ENCODE measurements at places on chromosomes 5 and 9.

DNA sequence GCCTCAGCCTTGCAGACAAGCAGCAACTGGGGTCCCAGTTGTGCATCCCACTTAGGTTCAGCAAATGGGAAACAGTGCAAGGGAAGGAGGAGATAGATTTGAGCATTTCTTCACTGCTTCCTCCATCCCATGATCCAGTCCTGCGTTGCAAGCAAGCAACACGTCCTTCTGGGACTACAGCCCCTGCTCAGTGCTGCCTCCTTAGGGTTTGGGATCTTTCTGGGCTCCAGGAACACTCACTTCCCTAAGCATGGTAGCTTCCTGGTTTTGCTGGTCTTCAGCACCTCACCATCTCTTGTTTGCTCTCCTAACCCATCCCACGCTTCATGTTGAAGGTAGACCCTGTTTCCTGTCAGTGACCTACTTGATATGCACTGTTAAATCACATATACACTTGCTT is 444.7 kb downstream of the MED10 start:
- no peak for DNase-seq

GRCh38 chr5:147611483-147611882 is 101.6 kb upstream of the DPYSL3 start:
- DNase-seq, result no peak

- no peak for DNase-seq
These were observed 28.0 kb upstream of the SYK start for GRCh38 chr9:90773617-90774016.

GRCh38 chr9:89528540-89528939 is 30.6 kb upstream of the SEMA4D start:
- DNase-seq, result no peak

GRCh38 chr9:2291980-2292704 is 277.0 kb downstream of the SMARCA2 start:
- no peak for DNase-seq

- DNase-seq, result no peak
These were observed 9.7 kb downstream of the GALNT10 start for GRCh38 chr5:154200221-154200620.

GRCh38 chr5:78706825-78707224 is 58.3 kb upstream of the LHFPL2 start:
- no peak for DNase-seq

GRCh38 chr5:65861830-65862241 is 64.5 kb upstream of the ERBIN start:
- no peak for DNase-seq

GRCh38 chr5:156888520-156888919 is 38.4 kb downstream of the PPP1R2B start:
- DNase-seq, result no peak

- DNase-seq, result no peak
These were observed 107.4 kb downstream of the TMEM174 start for GRCh38 chr5:73280386-73280785.

DNA sequence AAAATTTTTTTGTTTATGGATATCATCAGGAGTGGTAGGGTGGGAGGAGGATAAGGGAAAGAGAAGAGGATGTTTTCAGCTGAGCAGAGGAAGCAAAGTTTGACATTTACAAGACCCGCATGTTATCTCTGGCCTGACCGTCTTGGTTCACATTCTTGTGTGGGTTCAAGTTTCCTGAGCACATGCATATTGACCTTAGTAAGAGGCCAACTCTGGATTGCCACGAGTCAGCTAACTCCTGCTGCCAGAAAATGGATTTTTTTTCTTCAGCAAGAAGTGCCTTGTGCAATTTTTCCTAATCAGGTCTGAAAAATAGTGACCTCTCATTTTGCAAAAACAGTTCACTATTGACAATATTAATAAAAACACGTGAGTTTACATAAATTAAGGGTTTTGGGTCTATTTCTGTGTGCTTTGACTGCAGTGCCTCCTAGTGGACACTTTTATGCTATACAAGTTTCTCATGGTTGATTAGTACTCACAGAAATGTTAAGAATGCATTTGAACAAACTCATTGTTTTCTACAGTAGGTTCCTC is 27.1 kb upstream of the BASP1 start:
- DNase-seq, result no peak

DNA sequence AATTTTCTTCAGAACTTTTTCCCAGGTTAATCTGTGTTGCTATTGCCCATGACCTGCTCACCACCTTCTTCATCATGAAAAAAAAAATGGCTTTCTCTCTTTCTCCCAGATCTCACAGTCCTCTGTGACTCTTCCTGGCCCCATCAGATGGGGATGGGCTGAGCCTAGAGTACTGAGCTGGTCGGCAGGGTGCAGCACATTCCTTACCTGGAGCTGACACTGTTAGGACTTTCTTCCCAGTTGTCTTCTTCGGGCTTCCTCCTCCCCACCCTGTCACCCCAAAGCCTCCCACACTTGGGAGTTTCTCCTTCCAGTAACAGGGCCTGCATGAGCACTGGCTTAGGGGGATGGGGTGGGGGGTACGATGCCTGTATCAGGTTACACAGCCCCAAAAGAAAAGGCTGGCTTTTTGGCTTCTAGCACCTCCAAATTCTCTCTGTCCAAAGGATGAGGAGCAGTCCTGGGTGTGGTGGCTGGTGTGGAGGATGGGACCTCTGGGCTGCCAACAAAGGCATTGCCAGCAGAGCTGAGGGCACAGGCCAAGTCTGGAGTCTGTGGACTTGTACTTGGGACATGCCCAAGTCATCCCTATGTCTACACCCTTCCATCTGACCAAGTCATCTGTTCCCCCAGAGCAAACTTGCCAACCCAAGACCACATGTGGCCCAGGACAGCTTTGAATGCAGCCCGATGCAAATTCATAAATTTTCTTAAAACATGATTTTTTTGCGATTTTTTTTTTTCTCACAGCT is 68.0 kb upstream of the HSPA9 start:
- DNase-seq, result no peak

DNA sequence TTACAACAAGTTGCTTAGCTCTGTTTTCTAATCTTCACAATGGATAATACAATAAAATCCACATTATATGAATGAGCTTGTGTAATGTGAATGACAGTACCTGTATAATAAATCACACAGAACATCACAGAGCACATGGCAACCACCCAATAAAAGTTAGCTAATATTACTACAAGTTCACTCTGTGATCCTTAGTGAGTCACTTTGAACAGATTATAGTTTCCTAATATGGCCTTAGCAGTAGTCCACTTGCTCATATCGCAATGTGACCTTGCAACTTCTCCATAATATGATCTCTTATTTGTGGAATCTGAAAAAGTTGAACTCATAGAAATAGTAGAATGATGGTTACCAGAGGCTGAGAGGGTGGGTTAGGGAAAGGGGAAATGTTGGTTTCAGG is 361.3 kb downstream of the PTPRD start:
- no peak for DNase-seq

DNA sequence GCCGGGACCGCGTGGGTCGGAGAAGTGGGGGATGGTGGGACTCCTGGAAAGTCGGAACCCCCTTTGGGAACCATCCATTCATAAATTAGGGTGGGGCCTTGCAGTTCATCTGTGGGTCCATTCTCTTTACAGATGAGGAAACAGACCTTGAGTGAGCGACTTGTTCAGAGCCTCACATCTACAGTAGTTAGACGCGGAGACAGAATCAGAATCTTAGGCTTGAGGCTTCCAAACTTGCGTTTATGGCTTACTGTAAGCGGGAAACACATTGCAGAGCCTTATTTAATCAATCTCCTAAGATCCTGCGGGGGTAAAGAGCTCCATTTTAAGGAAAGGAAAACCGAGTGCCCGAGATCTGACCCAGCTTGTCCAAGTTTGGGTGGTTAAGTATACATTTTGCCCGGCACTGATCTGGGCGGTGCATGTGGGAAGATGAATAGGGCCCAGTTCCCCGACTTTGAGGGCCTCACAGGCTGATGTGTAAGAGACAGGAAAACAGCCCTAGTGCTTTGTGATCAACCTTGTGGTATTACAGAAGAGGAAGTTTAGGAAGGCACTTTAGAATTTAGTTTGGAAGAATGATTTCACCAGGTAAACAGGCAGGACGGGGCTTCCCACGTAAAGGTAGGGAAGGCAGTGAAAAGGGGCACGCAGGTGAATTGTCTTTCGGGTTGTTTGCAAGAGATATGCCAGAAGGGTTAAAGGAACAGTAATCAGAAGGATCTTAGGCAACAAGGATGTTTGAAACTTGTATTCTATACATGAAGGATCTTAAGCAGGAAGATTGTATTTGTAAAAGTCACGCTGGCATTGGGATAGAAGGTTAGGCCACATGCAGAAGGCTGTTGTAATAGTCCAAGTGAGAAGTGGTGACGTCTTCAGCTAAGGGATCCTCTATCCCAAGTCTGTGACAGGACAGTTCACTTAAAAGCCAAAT is 744 bp downstream of the TARS1 start:
- DNase-seq, result peak; percentile 7

GRCh38 chr9:124695280-124695890 is 75.7 kb downstream of the NR6A1 start:
- no peak for DNase-seq

DNA sequence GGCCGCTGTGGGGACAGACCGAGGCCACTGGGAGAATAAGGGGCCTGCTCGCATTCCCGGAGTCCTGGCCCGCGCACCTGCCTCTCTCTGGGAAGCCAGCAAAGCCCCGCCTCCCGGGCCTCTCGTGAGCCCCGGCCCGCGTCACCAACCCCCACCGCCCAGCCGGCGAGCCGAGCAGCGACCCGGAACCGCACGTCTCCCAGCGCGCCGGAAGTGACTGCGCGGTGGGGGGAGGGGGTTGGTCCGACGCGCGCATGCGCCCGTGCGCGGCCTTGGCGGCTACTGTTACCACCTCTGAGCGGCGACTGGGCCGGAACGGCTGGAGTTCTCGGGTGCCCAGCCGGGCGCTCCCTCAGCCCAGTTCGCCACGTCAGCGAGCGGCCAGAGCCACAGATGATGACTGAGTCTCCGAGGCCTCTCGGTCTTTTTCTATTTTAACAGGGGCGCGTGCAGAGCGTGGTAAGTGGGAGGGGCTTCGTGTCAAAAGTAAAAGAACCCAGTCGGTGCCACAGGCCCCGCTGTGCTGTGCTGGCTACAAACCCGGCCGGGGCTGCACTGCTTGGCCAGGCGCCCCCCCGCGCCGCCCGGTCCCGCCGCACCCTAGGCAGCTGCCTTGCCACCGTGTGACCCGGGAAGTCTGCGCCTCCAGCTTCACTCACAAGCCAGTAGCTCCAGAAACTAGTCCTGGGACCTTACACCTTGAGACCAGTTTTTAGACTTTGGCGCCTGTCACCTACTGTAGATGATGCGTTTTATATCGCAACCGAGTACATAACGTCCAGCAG is at the start of gene GOLGA1:
Gene GOLGA1 (minus strand): TSS at position 190 of the 785 bp plus-strand sequence. CDS start 2,372 bp downstream, outside the sequence.
- peak; percentile 91 for DNase-seq

DNA sequence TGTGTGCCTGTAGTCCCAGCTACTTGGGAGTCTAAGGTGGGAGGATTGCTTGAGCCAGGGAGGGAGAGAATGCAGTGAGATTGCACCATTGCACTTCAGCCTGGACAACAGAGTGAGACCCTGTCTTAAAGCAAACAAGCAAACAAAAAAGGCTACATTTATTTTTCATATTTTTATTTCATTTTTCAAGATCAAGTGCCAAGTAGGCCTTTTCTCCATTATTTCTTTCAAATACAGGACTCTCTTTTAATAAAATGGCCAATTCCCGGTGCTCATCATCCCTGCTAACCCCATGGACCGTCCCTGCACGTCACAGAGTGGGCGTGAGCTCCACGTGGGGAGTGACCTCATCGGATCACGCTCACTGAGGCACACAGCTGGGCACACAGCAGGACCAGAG is 9.3 kb upstream of the GBGT1 start:
- DNase-seq, result no peak

- no peak for DNase-seq
These were observed 118.2 kb downstream of the BOD1 start for GRCh38 chr5:173498286-173498685.

DNA sequence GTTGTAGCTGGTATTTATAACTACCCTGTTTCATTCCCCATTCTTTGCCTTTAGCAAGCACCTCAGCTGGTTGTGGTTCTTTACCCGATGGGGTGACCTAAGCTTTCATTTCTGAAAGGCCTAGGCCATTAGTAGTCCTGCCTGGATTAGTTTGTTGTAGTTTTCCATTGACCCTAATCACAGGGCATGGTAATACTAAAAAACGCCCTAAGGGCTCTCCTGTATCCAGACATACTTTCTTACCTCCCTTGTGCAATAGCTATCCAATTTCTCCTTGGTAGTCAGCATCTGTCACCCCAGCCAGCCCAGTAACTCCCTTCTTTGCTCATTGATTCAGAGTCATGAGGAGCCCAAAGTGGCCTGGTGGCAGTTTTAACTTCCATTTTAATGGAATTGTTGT is 24.0 kb downstream of the TMOD1 start:
- no peak for DNase-seq

- DNase-seq, result no peak
These were observed 175.9 kb downstream of the MAN2A1 start for GRCh38 chr5:109865637-109866036.

GRCh38 chr5:119451561-119451960 is 736 bp upstream of the HSD17B4 start:
- no peak for DNase-seq

DNA sequence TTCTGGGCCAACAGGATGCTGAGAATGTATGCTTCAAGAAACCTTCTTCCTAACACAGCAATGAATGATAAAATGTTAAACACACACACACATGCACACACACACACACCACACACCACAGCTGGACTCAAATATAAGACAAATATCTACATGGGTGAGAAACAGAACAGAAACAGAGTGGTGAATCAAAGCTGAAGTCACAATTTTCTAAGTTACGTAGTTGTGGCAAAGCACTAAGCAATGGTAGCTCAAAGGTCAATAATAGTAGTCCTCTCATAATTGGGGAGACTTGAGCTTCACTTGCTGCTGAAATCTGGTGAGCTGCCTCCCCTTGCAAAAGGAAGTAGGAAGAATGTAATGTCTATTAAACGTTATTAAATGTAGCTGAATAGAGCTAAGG is 33.7 kb upstream of the ITGA1 start:
- no peak for DNase-seq

- no peak for DNase-seq
These were observed 502.7 kb downstream of the TLE4 start for GRCh38 chr9:80074439-80074838.

- DNase-seq, result no peak
These were observed 32.7 kb upstream of the ARAP3 start for GRCh38 chr5:141714542-141715310.

- no peak for DNase-seq
These were observed 123.4 kb downstream of the MVB12B start for GRCh38 chr9:126449725-126450667.

DNA sequence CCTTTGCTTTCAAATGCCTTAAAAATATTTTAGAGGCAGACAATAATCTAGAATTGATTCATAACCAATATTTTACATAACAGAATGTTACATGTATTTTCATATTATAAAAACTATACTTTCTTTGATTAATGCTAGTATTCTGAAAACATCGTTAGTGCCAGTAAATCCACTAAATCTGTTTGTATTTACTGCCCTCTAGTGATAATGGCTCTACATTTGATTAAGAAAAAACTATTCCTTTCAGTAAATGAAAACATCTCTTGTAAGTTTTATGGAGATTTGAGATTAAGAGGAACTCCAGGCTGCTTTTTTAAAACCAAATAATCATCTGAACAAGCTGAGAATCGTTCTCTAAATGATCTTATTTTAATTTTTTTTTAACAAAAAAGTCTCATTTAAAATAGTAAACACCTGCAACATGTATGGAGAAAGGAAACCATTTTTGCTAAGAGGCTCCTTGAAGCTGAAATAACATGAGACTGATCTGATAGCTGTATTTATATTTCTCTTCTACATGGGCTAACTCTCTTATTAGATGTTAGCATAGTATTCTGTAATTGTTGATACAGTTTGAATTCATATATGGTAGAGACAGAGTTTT is 424.7 kb downstream of the RAB3C start:
- DNase-seq, result no peak

Data from activated T-helper 1 cell treated with Interleukin-2 at 50 U/mL for 16 hours (primary cell).